Esophagus muscularis mucosa (tissue), 4 donors: ENCODE measurements at places on chromosomes 16 and 17. TPM values are rescaled to one million over a fixed set of nuclear protein-coding genes. Genes with fewer than 3 reads are reported as not detected.

GRCh38 chr17:58388302-58389190, 28.8 kb downstream of the RNF43 start:
- no peak for DNase-seq

DNA sequence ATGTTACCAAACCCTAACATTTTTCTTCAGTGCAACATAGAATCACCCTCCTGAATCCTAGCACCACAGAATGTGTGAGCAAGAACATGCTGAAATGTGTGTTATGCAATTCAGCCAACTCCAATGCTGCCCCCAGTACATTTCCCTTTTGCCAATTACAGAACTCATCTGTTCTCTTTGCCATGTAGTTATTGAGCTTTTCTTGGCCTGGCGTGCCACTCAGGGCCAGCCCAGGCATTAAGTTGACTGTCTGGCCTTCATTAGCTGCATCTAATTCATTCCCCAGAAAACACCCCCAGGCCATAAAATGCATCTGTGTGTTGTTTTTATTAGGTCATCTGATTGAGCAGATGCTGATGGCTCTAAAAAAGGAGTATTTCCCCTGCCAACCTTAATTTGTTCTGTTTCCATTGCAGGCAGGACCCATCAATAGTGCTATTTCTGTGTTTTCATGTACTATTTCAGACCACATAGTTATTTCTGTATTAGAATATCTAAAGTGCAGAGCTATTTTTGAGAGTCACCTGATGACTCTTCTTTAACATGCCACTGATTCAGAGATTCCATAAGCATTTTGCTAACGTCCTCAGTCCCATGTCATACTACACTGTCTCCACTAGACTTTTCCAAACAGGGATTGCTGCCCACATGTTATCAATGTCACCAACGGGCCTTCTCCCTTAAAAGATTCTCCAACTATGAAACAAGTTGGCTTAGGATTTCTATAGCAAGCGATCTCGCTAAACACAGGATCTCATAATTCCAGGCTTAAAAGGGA, 969.7 kb downstream of the CDH11 start:
- DNase-seq = no peak

DNA sequence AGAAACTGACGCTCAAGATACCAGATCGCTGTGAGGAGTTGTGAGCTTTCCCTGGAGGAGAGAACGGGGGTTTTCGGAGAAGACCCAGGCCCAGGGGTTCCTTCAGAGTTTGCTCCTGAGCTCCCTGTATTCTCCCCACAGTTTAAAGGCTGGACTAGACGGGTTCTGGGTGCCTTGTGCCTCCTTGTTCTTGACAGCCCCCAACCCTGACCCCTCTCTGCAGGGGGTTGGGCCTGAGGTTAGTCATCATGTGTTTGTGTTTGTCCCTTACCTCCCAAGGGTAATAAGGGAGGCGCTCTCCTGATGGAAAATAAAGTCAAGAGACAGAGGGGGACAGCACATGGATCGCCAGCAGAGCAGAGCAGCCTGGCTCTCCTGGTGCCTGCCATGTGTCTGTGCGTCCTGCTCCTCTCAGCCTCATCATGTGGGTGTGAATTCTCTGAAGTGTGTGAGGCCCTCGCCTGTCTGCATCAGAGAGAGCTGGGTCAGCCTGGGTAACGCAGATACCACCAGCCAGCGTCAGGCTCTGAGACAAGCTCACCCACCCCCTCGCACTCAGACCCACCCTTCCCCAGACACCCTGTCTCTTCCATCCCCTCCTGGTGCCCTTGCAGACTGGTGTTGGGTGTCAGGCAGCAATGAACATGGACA, 8.7 kb downstream of the HEXIM2 start:
- no peak for DNase-seq

DNA sequence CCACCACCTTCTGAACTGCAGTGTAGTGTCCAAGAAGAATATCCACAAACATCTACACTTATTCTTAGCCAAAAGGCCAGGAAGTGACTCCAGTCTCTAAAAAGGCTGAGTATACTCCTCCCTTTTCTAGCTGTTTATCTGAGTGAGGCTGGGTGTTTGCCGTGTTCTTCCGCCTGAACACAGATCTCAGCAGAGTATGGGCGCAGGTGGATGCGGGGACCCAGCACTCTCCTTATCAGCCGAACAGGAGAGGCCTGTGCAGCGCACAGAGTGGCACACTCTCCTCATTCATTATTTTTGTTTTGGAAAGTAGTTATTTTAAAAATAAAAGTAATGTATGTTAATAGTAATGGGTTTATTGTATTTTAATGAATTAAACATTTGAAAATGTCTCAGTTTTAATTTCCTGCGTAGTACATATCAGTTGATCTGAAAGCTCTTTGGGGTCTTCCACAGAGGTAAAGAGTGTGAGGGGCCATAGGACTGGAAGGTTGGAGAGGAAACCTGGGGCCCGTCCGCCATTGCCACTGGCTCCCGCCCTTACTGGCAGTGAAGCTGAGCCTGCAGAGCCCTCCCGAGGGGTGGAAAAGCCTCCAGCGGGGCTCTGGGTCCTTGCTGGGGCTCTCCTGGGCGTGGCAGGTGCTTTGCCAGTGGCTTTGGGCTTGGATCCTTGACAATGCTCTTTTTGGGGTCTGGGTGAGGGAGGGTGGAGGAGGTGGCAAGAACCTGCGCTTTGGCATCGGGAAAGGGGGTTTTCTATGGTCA, 53.8 kb downstream of the PDPK1 start:
- no peak for DNase-seq

Gene SALL1
- not detected for total RNA-seq

Gene TOX3
- total RNA-seq = not detected
